ENCODE measurements at places on chromosomes 2 and 18.

DNA sequence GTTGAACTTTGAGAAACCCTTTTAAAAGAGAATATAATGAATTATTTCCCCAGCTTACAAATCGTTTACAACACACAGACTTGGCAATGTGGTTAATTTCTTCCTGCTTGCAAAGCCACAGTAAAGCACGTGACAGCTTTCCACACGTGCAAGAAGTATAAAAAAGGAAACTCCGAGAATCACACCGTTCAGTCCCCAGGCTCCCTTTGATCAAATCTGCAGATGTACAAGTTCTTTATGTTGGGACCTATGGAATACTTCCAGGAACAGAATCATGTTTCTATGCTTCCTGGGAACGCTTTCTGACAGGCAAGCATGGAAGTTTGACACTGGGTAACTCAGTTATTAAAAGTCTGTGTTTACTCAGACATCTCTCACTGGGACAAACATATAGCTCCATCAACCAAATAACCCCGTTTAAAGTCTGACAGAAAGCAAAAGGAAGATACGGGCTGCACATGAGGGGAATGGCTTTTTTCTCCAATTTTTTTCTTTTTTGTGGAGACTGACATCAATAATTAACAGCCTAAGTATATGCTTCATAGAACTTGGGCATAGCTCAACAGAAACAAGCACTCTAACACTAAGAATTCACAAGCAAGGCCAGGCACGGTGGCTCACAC is 134.8 kb downstream of the EIPR1 start:
- peak; percentile 61 for DNase-seq

- no peak for DNase-seq
Observed at GRCh38 chr2:174777347-174778084, 13.2 kb upstream of the CHRNA1 start.

- DNase-seq = no peak
Observed at GRCh38 chr2:64808754-64809153, 155.0 kb upstream of the SERTAD2 start.

GRCh38 chr2:112749755-112750559 is 14.5 kb downstream of the CKAP2L start:
- peak; percentile 64 for DNase-seq

DNA sequence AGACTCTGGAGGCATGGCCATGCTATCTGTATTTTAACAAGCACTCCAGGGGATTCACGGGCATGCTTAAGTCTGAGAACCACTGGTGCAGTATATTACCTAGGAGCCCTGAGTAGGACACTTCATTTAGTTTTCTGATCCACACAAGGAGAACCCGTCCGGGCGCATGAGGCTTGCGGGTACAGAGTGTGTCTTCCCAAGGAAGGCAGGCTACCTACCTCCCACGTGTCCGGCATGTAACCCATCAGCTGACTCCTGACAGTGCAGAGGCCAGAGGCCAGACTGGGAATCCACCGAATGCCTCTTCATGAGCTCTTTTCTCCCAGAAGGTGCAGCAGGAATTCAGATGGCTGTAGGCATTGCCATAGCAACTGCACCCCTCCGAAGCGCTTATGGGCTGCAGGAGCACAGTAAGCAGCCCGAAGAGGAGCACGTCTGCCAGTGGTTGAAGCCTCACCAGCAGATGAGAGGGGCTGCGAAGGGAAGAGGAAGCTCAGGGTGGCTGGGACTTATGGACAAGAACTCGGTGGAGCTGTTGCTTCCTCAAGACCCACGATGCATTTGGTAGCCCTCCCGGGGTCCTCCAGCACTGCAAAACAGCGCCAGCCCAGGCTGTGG is 33.8 kb upstream of the DNMT3A start:
- DNase-seq = no peak

DNA sequence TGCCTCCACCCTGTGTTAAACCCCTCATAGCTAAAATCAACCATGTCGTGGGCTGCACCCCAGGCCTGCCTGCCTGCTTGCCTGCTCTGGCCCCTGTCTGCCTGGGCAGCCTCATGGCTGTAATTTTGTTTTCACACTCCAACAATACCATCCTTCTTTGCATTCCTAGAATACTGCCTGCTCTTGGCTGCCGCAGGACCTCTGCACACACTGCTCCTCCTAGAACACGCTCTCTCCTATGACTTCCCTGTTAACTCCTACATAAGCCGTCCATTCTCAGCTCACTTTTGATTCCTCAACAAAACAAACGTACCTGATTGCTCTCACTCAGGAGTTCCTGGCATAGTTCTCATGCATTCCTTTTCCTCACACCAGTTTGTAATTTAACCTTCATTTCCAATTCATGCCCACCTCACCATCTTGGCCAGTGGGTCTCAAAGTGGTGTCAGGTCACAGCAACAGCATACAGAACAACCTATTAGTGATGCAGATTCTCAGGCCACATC is 2.5 kb downstream of the UXS1 start:
- DNase-seq = no peak

DNA sequence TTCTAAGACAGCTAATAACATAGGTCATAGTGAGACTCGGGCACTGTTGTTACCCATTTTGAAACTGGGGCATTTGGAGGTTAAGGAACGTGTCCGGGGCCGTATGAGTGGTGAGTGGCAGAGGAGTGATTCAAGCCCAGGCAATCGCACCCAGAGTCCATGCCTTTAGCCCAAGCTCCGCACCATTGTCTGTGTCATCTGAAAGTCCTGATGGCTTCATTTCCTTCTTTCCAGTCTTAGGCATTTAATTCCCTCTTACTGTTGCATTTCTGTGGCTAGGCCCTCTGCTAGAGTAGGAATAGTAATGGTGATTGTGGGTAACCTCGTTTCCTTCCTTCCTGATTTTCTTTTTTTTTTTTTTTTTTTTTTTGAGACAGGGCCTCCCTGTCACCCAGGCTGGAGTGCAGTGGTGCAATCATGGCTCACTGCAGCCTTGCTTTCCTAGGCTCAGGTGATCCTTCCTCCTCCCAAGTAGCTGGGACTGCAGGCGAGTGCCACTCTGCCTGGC is 49.8 kb upstream of the ASB1 start:
- no peak for DNase-seq

DNA sequence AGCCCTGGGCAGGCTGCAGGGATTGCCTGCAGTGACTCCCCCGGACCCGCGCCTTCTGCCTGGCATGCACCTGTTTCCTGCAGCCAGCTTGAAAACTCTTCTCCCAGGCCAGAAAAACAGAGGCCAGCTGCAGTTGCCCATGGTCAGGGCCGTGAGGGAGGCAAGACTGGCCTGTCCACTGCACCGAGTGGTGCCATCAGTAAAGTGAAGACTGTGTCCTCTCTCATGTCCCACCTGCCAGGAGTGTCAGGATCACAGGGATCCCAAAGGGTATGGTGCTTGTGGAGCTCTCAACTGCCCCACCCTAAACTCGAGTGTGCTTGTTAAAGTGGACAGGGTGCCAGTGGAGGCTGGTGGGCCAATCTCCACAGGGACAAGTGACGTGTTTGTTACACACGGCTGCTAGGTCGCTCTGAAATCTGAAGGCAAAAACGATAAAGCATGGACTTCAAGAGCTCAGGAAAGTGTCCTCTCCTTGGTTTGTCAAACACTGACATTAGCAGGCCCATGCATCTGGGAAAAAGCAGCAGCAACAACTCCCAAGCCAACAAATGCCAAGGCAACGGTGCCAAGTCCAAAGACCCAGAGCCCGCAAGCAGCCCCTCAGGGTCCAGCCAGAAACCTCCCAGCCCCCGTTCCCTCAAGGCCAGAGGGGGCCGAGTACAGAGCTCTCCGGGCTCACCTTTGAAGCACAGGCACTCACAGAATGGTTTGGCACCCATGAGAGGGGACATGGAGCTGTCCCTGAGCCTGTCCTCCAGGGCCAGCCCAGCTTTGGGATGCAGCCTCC is 213.2 kb downstream of the HDAC4 start:
- no peak for DNase-seq

GRCh38 chr2:194750926-194751325 is 906.1 kb upstream of the SLC39A10 start:
- DNase-seq = no peak

DNA sequence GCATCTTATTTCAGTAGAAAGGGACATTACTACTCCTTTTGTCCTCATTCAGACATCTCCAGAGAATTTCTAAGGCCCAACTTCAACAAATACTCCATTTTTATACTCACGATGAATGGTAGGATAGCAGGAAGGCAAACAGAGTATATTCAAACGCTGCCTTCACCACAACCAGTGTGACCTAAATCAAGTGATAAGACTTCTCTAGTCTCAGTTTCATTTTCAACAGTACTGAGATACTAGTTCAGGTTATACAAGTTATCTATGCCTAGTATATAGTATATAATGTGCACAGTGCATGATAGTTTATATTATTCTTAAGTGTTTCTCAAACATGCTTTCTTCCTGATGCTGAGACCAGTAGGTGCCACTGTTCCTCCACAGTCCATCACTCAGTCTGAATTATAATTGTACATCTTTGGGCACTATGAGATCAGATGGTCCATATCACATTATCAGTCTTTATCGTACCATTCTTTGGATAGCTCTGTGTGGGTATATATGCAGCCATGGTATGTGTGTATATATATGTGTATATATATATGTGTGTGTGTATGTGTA is 66.3 kb upstream of the RPE start:
- no peak for DNase-seq

DNA sequence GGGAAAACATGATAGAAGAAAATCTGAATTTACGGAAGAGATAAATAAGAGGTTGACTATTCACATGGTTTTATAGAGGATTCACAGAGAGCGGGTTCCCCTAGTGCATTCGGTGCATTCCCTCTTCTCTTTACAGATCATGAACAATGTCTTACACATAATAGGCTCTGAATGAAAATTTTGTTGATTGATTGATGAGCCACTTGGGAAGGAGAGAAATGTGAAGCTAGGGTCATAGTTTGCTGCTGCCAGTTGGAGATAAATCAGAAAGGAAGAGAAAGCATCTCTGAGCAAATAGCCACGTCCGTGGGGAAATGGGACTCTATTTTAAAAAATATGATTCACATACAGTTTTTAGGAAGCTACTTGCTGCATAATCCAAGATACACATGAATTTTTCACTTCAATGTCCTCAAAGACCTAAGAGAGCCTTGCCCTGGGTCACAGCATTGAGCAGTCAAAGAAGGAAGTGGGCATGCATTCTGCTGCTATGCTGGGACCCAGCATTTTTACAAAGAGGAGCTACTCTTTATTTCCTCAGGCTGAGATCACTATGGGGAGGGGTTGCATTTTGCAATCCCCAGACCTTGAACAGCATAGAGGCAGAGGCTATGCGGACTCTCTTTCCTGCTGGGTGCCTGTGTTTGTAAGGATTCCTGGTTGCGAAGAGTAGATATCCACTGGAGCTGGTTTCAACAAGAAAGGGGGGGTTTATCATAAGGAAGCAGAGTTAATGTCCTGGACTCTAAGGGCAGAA is 395.3 kb downstream of the TSN start:
- DNase-seq = no peak

- DNase-seq = no peak
Observed at GRCh38 chr2:69017080-69017479, 4.1 kb downstream of the ANTXR1 start.

DNA sequence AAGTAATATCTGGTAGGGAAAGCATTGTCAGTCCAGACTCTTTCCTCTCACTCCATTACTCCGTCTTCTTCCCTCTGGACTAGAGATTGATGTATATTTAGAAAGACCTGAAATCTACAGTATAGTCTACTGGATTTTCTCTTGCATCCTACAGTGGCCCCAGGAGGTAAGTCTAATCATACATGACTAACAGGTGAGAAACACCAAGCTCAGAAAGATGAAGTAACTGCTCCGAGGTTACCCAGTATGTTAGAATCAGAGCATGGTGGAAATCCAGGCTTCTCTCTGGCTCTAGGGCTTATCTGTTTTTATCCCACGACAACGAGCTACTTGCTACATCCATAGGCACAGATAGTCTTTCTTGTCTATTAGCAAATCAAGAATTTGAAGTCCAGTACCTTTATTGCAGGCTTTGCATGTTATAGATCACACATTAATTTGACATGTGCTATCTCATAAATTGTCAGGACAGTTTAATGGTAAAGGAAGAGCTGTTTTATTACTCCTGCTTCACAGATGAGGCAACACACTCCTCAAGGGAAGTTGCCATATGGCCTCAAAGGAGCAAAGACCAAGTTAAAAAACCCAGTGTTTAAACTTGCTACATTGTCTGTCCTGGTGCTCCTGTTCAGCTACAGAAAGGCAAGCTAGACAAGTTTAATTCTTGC is 484.3 kb downstream of the THSD7B start:
- no peak for DNase-seq

DNA sequence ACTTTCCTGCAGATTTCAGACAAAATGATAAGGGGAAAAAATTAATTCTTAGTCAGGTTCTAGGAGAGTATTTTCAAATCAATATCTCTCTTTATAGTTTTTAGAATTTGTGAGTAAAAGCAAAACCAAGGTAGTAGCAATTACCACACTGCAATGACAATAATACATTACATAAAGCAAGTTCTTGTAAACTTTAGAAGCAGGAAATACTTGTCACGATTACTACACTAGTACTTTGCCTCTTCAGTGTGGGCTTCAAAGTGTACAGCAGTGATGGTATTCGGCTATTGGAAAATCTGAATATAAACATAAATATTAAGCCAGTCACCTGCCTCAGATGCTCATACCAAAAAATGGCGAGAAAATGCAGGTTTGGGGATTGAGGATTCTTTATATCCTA is 81.0 kb downstream of the ALPK2 start:
- DNase-seq = no peak

DNA sequence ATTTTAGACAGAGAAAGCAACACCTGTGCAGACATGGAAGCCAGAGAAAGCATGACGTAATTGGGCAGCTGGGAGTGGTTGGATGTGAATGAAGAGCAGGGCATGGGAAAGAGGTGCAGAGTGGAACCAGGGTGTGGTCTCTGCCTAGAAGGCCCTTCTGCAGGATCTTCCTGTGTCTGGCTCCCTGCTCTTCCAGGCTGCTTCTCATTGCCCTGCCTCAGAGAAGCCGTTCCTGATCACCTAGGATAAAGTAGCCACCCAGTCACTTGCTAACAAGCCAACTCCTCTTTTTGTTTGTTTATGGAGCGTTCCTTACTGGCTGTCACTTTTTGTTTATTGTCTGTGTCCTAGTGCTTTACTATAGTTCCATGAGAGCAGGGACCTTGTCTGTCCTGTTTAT is 28.5 kb downstream of the GALNT1 start:
- no peak for DNase-seq

DNA sequence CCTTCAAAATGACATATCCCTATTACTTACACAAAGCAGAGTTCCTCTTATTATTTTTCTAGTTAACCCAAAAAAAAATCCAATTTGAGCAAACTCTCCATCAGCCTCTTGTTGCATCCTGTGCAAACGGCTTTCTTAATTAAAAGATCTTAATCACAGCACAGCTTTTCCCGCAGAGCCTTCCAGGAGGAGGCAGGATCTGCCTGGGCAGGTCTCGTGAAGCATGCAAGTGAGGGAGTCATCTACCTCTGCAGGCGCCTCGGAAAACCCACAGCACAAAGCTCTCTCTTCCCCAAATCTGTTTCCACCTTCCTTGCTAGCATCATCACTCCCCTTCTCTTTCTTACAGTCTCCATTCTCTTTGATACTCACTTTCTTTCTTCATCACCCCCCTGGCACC is 100.4 kb downstream of the EN1 start:
- DNase-seq = no peak

- peak; percentile 80 for DNase-seq
Observed at GRCh38 chr2:218168635-218169462, 2.1 kb upstream of the CXCR1 start.

GRCh38 chr2:162106746-162107145 is 32.7 kb upstream of the DPP4 start:
- no peak for DNase-seq

- no peak for DNase-seq
Observed at GRCh38 chr18:74375999-74376398, 60.4 kb downstream of the C18orf63 start.

All from CD8-positive, alpha-beta memory T cell (primary cell).